ENCODE measurements at places on chromosomes 6 and 20.

GRCh38 chr6:107822176-107823046 lies 1.7 kb downstream of the SCML4 start:
- DNase-seq = peak; percentile 48

- DNase-seq = no peak
These were observed 33.0 kb upstream of the KIAA1586 start for GRCh38 chr6:57013521-57013926.

- no peak for DNase-seq
These were observed 12.1 kb downstream of the TBX18 start for GRCh38 chr6:84752118-84752850.

GRCh38 chr20:32326504-32326845 lies 31.7 kb upstream of the ASXL1 start:
- no peak for DNase-seq

GRCh38 chr20:23096097-23096496 lies 10.0 kb upstream of the CD93 start:
- DNase-seq = no peak

GRCh38 chr6:158452191-158452590 lies 107.7 kb upstream of the TMEM181 start:
- no peak for DNase-seq

DNA sequence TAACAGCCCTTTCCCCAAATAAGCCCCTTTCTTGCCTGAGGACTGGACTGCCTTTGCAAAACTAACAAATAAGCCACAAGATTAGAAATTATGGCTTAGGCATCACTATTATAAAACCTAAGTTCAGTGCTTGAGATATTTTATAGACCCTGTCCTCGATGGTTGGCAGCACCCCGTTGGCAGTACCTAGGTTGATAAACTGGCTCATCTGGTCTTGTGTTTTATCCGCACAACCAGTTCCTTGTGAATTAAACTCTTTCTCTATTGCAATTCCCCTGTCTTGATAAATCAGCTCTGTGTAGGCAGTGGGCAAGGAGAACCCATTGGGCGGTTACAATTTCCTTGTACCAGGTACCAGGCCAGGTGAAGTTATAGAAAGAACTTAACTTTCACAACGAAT lies 6.6 kb downstream of the LRP11 start:
- DNase-seq = no peak

DNA sequence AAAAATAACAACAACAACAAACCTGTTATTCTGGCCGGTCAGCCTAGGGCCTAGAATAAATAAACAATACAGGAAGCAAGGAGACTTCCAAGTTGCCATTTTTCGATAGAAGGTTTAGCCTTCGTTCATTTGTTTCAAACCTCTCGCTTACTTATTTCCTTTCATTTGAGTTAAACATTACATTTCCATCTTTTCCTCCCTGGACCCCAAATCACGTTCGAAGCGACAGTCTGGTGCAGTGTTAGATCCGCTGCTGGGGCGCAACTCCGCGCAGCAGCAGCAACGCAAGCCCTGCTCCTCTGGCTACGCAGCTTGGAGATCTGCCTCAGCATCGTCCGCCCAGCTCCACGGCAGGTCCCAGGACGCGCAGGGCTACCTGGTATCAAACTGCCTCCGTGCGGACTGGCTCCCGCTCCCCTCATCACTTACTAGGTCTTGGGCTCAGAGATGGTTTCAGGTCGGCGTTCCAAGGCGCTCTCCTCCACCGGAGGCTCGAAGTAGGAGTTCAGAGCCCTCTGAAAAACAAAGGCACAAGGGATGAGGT lies 530 bp downstream of the TDP2 start:
- peak; percentile 37 for DNase-seq

DNA sequence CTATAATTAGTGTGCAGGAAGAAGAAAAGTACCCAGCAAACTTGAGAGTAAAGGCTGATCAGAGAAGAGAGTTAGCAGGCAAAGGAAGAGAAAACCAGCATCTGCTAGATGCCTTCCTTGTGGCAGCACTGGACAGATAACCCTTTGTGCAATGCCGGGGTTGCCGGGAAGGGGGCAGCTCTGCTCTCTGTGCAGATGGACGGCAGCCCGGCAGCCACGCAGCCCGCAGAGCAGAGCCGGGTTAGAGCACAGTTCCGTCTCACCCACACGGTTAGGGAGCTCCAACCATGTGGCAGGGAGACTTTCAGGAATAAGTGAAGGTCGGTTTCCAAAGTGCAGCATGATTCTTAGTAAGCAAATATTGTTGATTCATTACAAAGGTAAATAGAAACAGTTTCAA lies 80.0 kb upstream of the RPS6KA2 start:
- DNase-seq = no peak

GRCh38 chr6:116695401-116695800 lies 14.4 kb downstream of the KPNA5 start:
- no peak for DNase-seq

- no peak for DNase-seq
These were observed 25.3 kb downstream of the SNX5 start for GRCh38 chr20:17943343-17943742.

DNA sequence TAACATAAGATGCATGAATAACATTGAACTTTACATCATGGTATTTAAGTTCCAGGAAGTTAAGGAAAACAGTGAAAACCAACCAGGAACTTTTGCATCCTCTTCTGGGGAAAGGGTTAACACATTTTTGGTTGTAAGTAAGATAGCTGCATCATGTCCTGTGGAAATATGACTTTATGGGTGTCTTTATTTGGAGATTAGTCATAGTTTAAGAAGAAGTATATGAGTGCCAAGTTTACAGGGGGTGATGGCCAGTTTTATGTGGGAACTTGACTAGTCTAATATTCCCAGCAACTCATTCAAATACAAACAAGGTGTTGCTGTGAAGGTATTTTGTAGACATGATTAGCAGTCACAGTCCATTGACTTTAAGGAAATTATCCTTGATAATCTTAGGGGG lies 78.0 kb downstream of the PDE10A start:
- no peak for DNase-seq

DNA sequence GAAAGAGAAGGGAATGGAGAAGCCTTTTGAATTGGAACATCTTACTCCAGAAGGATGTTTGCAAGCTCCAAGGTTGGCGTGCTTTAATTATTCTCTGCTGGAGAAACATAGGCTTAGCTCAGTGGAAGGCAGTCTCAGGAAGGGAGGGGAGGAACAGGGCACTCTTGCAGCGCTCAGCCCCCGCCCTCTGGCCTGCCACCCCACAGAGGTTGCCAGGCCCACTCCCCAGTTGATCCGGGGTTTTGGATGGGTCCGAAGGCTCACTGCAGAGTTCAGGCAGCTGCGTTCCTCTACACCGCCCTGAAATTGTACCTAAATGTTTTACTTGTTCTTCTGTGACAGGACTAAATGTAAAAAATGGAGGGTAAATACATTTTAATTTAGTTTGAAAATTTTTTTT lies 155.2 kb upstream of the DTNBP1 start:
- DNase-seq = no peak

- no peak for DNase-seq
These were observed 44.4 kb upstream of the NHSL1 start for GRCh38 chr6:138543657-138544056.

DNA sequence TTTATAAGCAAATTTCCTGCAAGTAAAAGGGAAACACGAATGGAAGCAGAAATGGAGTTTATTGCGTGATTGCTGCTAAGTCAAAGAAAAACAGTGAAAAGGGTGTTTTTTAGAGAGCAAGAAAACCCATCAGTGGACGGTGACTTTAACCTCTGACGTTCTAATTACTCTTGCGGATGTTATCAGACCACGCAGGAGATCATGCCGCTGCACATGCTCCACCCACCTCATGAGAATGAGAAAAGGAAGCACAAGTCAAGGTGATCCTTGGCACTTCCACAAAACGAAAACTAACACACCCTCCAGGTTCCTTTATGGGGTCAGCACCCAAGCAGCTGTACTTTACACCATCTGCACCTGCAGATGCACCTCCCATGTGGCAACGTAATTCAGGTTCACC lies 45.0 kb downstream of the LYRM4 start:
- DNase-seq = no peak

- DNase-seq = no peak
These were observed 221.3 kb downstream of the GRIK2 start for GRCh38 chr6:101614774-101615173.

GRCh38 chr6:41682056-41682477 lies 43.8 kb downstream of the MDFI start:
- peak; percentile 66 for DNase-seq

GRCh38 chr6:46136831-46137230 lies 7.0 kb downstream of the ENPP4 start:
- DNase-seq = no peak

- no peak for DNase-seq
These were observed 55.4 kb downstream of the LAMA4 start for GRCh38 chr6:112199001-112199403.

DNA sequence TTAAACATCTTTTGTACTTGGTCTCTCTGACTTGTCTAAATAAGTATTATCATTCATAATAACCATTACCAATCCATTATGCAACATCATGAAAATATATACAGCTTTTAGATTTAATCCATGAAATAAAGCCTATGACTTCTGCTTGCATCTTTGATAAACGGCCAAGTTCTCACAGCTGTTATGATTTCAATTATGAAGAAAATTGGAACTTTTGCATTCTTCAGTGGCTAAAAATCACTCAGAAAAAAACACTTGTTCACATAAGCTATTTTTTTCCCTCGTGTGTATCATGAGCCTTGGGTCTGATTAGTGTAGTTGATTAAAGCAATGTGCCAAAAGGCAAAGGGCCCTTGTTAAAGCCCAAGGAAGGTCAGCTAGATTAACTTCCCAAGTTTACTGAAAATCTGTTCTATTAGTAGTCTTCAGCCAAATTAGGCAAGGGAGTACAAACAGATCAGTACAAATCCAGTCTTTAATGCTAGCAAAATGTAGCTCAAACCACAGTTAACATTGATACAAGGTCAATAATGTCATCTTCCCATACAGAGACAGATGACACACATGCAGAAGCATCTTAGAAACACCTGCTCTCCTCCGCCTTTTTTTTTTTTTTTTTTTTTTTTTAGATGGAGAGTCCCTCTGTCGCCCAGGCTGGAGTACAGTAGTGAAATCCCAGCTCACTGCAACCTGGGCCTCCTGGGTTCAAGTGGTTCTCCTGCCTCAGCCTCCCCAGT lies 69.9 kb downstream of the SGK1 start:
- DNase-seq = no peak

DNA sequence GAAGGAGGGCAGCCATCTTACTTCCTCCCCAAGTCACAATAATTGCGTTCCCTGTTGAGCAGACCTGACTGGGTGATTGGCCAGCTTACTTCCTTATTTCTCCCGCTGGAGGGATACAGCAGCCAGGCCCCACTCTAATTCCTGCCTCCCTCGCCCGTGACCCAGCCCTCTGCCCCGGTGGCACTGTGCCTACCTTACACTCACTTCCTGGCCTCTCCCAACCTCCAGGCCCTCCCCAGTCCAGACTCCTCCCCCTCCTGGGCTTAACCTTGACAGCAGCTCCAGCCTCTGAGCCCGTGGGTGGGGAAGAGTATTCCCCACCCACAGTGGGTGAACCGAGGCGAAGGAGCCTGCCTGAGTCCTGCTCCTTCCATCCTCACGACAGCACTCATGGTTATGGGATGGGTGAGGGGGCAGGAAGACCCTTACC lies 3.0 kb downstream of the BAK1 start:
- DNase-seq = no peak

GRCh38 chr6:5123296-5124143 lies 38.4 kb downstream of the PPP1R3G start:
- DNase-seq = no peak

DNA sequence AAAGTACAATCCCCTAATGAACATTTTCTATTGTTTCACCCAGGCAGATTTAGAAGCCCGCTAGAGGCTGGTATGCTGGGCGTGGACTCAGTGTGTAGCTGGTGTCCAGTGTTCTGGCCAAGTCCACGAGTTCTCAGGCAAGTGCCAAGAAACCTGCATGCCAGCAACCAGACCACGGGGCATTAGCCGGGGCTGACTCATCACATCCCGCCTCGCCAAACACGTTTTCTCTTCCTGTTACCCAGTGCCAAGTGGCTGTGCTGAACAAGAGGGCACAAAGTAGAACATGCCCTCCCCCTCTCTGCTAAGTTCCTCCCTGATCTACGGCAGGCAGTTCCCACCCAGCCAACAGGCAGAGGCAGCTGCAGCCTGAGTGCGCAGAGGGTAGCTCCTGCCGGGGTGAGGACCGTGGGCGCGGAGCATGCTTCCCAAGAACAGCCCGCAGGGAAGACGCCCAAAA lies 29.6 kb downstream of the RAMACL start:
- DNase-seq = no peak

- no peak for DNase-seq
These were observed 82.2 kb downstream of the MYO6 start for GRCh38 chr6:75830959-75831885.

DNA sequence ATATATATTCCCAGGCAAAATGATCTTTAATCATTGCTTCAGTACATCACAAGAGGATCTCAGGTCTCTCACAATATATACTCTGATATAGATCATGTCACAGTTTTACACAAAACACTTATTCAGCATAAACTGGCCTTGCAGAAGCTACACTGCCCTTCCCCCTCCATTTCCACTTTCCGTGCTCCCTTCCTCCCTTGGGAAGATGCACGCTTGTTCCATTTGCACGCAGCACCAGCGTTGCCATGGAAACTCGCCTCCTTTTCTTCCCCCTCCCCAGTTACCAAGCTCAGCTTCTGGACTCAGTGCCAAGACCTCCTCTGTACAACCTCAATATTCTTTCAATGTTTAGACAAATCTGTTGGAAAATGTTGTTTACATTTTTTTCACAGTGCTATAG lies 154.6 kb downstream of the RFPL4B start:
- DNase-seq = no peak

- DNase-seq = no peak
These were observed 22.3 kb upstream of the BCAS4 start for GRCh38 chr20:50772420-50773185.

DNA sequence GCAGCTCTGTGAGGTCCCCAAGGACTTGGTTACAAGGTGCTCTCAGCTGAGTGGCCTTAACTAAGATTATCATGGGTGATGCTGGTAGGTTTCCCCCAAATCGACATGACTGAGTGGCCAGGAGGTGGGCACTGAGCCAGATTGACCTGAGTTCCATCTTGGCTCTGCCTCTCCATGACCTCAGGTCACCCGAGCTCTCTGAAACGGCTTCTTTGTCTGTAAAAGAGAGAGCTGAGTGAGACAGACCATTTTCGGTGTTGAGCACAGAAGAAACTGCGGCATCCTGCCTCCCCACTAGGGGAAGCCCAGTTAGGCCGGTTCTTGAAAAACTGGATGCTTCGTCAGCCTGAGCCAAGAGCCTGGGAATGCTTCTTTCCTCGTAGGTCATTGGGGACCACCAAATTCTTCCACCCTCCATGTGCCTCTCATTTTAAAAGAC lies 14.1 kb upstream of the STX16 start:
- no peak for DNase-seq

GRCh38 chr6:841569-841968 lies 148.6 kb upstream of the EXOC2 start:
- no peak for DNase-seq

GRCh38 chr6:74137911-74138310 lies 441.9 kb downstream of the CD109 start:
- no peak for DNase-seq

GRCh38 chr20:6920991-6921613 lies 153.6 kb downstream of the BMP2 start:
- DNase-seq = no peak
